ENCODE measurements at places on chromosomes 11 and 22.

DNA sequence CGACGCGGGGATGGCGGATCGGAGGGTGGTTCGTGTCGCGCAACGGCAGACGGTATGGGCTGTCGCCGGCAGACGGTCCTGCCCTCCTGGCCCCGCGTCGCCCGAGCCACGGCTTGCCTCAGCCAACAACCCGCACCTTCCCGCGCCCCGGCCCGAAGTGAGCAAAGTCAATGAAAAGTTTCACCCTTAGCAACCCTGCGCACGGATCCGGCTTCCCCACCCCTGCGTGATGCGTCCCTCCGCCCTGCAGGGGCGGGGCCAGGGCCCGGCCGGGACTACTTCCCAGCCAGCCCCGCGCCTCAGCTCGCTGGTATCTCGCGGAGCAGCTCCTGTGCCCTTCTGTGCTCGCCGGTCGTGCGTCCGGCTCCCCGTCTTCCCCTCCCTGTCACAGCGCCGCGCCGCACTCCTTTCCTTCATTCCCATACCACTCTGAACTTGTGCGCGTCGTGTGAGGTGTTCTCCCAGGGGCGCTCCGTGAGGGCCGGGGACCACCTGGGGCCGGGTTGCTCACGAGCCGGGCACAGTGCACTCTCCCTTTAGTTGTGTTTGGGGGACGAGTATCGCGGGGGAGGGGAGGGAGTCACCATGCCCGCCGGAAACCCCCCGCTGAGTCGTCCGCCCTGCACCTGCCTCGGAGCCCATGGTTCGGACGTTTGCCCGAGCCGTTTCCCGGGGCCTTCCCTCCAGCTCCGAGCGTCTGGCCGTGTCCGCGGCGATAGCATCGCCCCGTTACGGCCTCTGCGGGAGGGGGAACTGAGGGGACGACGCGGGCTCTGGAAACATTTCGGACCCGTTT, at the start of gene TOB2:
TSS of gene TOB2 (minus strand) at position 163 of the 796 bp plus-strand sequence. CDS start 9,456 bp downstream, outside the sequence.
- peak; percentile 74 for DNase-seq

DNA sequence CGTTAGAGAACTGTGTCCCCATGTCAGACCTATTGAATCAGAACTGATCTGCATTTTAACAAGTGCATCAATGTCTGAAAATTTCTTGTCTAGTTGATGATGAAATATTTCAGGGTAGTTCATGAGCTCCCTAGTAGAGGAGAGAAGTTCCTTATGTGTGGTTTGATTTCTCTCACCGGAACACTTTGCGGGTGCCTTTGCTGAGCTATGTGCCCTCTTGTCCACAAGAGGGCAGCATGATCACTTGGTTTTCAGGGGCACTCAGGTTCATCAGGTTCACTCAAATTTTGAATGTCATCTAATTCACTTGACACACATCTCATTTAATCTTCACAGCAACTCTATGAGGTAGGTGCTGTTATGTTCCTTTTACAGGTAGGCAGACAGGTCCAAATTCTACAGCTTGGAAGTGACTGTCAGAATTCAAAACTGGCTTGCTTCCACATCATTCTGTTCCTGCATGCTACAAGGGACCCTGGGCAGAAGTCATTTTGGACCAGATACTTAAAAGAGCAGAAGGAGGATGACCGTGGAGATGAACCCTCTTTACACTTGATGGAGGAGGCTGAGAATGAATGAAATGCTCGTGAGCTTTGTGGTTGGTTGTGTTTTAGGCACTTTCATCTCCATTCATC, 55.6 kb downstream of the P4HA3 start:
- peak; percentile 78 for DNase-seq

DNA sequence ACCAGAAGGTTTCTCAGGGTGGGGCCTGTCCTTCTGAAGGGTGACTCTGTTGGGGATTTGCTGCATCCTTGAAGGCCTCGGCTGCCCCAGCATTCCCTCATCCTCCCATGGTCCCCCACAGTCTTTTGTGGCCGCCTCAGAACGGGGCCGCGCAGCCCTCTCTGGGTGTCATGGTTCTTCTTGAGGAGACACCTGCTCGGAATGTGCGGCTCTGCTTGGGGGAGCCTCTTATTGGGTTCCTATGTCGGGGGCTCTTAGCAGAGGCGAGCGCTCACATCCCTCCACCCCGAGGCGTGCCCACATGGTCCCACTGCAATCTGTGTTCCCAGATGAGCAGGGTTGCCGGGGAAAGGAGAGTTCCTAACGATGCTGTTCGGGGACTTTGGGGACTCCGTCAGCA, 1008.4 kb downstream of the BRD1 start:
- no peak for DNase-seq

GRCh38 chr11:8631395-8632118, 37.5 kb upstream of the STK33 start:
- peak; percentile 11 for DNase-seq

- DNase-seq: no peak
Observed at GRCh38 chr22:22800716-22801115, 86.9 kb upstream of the IGLL5 start.

- no peak for DNase-seq
Observed at GRCh38 chr11:74670171-74670570, 61.1 kb downstream of the CHRDL2 start.

DNA sequence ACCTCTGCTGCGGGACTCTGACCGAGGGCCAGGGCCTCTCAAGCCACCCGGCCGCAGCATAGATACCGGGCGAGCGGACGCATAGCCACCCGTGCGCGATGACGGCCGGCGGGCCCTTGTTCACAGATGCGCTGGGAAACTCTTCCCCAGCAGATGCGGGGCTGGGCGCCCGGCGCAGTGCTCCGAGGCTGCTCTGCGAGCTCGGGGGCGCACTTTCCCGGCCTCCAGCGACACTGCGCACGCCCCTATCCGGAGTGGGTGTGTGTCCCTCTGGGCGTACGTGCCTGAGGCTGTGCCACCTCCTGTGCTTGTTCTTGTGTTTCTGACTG, 104.7 kb upstream of the E2F8 start:
- DNase-seq: no peak

DNA sequence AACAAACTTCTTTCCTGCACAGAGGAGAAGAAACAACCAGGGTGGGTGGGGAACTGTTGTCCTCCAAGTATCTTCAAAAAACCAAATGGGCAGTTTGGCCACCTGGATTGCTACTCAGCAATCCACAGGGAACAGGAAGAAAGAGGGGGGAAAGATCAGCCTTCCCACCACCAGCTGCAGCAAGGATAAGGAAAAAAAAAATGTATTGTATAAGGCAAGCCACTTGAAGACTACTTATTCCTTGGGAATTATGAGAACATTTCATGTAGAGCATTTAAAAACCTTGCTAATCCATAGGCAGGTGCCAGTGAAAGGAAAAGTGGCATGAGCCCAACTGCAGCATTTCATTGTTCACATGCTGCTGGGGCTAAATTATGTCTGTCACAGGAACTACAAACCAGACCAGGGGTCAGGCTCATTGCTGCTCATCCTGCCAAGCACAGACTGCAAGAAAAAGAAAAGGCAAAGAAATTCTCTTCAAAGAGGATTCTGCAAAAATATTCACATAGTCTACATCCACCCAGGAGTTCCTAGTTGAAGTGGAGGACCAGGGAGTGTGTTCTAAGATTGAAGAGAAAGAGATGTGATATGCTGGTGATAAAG, 2.2 kb downstream of the RAB30 start:
- DNase-seq: no peak

DNA sequence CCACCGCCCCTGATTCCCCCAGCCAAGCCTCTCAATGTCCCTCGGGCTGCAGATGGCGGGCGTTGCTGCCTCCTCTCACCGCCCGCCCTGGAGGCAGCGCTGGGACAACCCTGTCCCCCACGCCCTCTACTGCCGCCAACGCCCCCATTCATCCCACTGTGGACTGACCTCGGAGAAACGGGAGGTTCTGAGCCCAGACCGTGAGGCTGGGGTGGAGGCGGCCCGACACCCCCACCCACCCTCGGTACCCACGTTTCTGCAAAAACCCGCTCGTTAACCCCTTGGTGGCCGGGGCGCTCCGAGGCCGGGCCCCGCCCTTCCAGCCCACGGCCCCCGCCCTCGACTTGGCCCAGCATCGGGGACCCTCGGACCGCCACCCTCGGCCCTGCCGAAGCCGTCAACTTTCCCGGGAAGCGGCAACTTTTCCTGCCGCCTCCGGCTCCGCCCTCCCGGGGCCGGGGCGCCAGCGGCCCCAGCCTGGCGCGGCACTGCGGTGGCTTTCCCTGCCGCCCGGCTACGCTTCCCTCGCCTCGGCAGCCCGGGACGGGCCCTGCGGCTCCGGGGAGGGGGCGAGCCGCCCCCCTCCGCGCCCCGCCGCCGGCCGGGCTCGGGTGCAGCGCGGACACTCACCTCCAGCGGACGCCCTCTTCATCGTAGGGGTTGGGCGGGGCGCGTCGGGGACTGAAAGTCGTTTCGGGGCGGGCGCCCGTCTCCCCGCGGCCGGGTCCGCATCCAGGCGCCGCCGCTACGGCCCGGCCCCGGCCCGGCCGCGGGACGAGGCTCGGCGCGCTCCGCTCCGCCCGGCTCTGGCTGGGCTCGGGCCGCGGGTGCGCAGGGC, 458 bp downstream of the RTN4R start:
- no peak for DNase-seq

- DNase-seq: no peak
Observed at GRCh38 chr11:119489087-119489486, 66.1 kb upstream of the THY1 start.

- no peak for DNase-seq
Observed at GRCh38 chr11:35552616-35553015, 27.2 kb upstream of the PAMR1 start.

GRCh38 chr11:70900540-70900939, 351.8 kb downstream of the SHANK2 start:
- DNase-seq: no peak

DNA sequence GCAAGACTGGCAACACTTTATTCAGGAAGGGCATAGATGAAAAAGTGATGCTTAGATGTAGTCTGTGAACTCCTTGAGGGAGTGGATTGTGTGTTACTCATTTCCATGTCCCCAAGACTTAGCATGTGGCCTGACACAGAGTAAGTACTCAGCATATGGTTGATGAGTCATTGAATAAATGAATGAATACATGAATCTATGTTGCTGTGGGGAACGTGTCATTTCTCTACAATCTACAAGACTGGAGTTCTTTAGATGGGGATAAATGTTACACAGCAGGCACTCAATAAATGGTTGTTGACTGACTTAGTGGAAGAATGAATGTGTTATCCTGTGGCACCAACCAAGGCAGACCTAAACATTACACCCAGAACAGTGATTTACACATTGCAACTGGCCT, 17.9 kb downstream of the BPIFC start:
- DNase-seq: no peak

DNA sequence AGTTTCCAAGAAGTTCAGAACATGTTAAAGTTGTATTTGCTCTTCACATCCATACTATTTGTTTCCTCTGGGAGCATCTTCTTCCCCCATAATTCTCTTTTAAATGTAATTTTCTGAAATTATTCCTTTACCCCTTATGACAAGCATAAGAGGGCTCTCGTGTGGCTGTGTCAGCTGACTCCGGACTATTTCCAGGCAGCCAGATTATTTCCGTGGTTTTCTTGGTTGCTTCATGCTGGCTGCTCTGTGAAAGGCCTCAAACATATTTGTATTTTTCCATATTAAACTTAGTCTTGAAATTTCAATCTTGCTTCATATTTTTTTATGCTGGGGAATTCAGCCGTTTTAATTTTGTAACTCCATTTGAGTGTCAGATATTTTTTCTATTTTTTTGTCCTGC, 2.8 kb upstream of the MMP1 start:
- no peak for DNase-seq

GRCh38 chr11:36467012-36467411, 43.1 kb downstream of the TRAF6 start:
- no peak for DNase-seq

- DNase-seq: no peak
Observed at GRCh38 chr11:21543901-21544300, 649.0 kb upstream of the ANO5 start.

- no peak for DNase-seq
Observed at GRCh38 chr22:43481568-43482317, 69.9 kb downstream of the MPPED1 start.

GRCh38 chr11:6191742-6192141, 7.3 kb upstream of the OR52W1 start:
- DNase-seq: no peak

- no peak for DNase-seq
Observed at GRCh38 chr22:42116848-42117424, 13.7 kb downstream of the CYP2D6 start.

- no peak for DNase-seq
Observed at GRCh38 chr11:91156041-91156440, 933.2 kb upstream of the CHORDC1 start.

DNA sequence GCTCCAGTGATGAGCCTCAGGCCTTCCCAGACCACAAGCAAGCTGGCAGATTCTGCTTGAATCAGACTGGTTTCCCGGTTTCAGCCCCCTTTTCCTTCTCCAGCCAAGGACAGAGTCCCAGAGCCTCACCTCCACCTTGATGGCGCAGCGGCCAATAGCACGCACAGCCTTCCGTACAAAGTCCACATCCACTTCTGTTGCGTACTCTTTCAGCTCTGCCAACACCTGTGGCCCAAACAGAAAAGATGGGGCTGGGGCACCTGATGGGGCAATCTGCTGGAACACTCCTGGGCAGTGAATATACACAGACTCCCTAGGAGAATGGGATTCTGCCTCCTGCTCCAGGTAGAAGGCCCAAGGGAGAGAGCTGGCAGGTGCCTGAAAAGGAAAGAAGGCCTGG, 35.5 kb upstream of the RASL10A start:
- no peak for DNase-seq

GRCh38 chr11:20457934-20458680, 70.6 kb downstream of the PRMT3 start:
- no peak for DNase-seq

DNA sequence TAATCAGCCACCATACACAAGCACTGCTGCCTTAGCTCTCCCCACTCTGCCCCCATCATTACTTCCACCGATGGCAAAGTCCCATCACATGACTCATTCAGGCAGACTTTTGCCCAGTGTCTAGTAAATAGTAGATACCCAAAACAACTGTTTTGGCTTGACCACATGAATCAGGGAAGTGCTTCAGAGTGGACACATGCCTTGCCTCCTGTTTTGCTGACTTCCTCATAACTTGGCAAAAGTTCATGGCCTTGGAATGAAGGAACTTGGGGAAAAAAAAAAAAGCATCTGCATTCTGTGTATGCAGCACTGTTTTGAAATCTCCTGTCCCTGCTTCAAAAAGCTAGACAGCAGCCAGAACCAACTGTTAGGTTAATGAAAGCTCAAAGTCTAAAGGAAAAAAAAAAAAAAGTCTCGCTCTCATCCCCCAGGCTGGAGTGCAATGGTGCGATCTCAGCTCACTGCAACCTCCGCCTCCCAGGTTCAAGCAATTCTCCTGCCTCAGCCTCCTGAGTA, 335.3 kb downstream of the FAM181B start:
- DNase-seq: no peak

- no peak for DNase-seq
Observed at GRCh38 chr11:83871054-83871453, 584.9 kb upstream of the CCDC90B start.

DNA sequence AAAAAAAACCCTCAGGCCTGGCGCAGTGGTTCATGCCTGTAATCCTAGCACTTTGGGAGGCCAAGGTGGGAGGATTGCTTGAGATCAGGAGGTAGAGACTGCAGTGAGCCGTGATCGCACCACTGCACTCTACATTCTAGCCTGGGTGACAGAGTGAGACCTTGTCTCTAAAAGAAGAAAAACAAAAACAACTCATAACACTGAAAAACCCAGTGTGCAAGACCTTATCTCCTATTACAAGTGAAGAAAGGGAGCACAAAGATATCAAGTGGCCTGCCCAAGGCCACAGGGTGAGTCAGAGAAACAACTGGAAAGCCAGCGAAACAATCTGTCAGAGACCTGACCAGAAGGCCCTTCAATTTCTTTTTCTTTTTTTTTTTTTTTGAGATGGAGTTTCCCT, 2.5 kb downstream of the TXN2 start:
- DNase-seq: no peak
